ENCODE measurements at places on chromosomes 2 and 18.

DNA sequence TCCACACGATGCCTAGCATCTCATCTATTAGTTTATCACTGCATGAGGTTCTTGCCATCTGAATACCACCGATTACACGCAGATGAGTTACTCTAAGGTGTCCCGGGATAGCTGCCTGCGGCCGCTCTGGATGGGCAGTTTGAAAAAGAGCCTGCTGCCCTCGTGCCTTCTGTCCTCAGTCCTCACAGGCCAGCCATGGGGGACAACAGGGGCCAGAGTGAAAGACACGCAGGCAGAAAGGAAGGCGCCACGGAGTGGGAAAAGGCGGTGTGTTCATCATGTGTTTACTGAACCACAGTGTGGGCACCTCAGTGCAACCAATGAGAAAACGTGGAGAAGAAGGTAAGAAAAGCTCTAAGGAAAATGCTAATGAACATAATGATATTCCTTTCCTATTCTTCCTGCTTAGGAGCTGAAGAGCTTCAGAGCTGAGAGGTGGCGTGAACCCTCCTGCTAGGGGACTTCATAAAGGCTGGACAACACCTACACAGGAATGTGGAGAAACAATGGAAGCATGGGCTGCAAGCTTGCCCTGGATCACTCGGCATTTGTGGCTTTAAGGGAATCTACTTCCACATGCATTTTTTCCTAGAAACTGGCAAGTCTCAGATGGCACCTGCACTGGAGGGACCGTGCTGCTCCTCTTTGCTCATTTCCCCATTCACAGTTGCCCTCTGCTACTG, 50.9 kb downstream of the CABYR start:
- no peak for DNase-seq

- DNase-seq = no peak
Measured at GRCh38 chr2:63432373-63432772, 155.9 kb downstream of the WDPCP start.

GRCh38 chr2:166013878-166014277, 60.3 kb upstream of the TTC21B start:
- DNase-seq = no peak

GRCh38 chr2:118850168-118850900, 2.9 kb upstream of the EN1 start:
- no peak for DNase-seq

GRCh38 chr2:22454826-22455485, 930.0 kb upstream of the KLHL29 start:
- no peak for DNase-seq

GRCh38 chr2:80102026-80102425, 202.5 kb downstream of the LRRTM1 start:
- peak; percentile 97 for DNase-seq

- no peak for DNase-seq
Measured at GRCh38 chr2:6641956-6642355, 223.8 kb downstream of the CMPK2 start.

GRCh38 chr18:66621816-66622576, 18.1 kb upstream of the CDH19 start:
- DNase-seq = no peak

GRCh38 chr2:222903234-222904220, 42.7 kb downstream of the ACSL3 start:
- DNase-seq = no peak

DNA sequence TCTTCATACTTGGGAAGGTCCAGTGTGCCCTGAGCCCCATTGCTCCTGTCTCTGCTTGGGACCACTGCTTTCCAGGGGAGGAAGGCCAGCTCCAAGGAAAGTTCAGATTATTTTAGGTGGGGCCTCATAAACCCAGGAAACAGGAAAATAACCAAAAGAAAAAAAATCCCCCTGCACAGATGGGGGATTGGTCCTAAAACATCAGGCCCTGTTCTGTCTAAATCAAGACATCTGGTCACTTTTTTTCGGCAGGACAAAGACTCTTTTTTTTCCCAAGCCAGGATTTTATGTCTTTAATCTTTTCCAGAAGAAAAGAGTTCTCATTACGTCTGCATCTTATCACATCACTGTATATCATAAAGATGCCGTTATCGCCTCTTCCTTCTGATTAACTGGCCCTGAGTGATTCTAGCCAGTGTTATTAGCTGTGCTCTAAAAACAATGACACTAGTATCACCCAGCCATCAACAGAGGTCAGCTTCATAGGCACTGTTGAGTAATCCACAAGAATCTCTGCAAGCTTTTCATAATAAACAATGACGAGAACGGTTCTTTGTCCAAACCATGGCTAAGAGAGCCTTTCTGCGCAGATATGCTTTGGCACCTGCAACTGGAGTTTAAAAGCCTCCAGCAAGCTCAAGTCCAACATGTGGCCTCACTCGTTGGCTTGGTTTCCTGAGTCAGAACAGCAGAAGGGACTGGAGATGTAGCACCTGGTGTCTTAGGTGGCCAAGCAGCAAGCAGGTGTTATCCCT, 138.2 kb downstream of the VAPA start:
- no peak for DNase-seq

DNA sequence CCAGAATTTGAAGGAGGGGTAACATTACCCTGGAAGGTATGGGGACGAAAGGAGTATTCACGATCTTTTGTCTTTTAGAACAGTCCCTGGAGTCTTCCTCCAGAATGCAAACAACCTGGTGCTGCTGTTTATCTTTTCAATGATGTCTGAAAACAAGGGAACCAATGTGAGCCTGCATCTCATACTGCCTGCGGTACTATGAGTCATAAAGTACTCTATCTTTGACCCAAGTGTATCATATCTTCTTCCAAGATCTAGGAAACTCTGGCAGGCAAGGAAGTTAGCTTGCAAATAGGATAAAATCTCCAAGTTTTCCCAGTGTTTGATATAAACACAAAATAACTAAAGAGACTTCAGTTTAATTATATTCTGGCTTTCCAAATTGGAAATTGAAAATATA, 968.5 kb downstream of the LRP1B start:
- DNase-seq = no peak

- peak; percentile 57 for DNase-seq
Measured at GRCh38 chr2:162025121-162025911, 48.7 kb downstream of the DPP4 start.

- no peak for DNase-seq
Measured at GRCh38 chr18:13141209-13141608, 77.4 kb upstream of the LDLRAD4 start.

GRCh38 chr2:239127513-239127912, 273.3 kb downstream of the HDAC4 start:
- DNase-seq = no peak

DNA sequence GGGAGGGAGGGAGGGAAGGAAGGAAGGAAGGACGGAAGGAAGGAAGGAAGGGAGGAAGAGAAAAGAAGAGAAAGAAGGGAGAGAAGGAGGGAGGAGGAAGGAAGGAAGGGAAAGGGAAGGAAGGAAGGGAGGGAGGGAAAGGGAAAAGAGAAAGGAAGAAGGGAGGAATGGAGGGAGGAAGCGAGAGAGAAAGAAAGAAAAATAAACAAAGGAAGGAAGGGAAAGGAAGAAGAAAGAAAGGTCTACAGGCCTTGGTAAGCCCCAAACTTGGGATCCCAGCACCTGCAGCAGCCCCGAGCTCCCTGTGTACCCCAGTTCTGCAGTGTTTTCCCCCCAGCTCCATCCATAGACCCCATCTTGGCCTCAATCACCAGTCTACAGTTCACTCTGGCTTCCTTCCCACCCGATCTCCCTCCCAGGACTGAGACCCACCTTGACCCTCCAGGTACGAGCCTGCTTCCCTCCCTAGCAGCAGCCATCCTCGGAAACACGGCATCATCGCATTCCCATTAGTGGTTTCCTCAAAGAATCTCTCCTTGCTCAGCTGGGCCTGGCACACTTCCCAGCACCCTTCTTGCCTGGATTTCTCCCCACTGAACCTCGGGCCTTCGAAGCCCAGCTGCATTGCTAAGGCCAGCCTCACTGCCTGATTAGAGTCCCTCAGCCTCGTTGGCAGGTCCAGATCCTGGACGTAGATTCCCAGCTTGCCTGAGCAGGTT, 46.1 kb upstream of the SH3BP4 start:
- no peak for DNase-seq

GRCh38 chr2:20566331-20566730, 84.6 kb downstream of the HS1BP3 start:
- DNase-seq = no peak

GRCh38 chr2:233117811-233118647, 57.9 kb downstream of the INPP5D start:
- no peak for DNase-seq

GRCh38 chr2:107276034-107276433, 390.1 kb upstream of the ST6GAL2 start:
- DNase-seq = peak; percentile 13

GRCh38 chr2:3177891-3178577, 199.6 kb downstream of the EIPR1 start:
- DNase-seq = no peak

DNA sequence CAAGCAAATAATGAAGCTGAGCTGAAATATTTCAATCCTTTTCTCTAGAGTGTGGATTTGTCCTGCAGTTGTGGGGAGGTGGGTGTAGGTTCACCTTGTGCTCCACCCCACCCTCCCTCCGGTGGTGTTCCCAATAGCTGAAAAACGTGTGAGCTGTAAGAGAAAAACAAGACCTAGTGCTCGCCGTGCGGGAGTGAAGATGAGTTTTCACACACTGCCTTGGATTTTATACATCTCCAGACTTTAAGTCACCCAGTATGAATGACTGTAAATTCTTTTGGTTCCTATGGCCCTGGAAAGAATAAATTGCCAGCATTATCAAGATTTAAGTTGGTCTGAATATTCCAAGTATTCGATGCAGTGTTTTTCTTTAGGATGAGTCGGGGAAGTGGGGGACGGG, 1.9 kb upstream of the SOX11 start:
- no peak for DNase-seq

DNA sequence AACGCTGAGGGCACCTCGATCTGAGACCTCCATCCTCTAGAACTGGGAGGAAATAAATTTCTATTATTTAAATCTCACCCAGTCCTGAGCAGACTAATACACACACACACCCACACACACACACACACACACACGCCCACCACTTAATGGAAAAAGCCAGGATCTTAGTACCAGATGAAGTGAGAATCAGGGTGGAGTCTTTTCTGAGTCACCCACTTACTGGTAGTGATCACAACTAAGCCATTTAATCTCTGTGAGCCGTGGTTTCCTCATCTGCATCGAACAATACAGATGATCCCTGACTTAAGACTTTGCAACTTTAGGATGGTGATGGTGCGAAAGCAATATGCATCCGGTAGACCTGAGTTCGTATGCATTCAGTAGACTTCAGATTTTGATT, 18.6 kb downstream of the THNSL2 start:
- no peak for DNase-seq

- DNase-seq = no peak
Measured at GRCh38 chr18:6486764-6487426, 72.2 kb upstream of the L3MBTL4 start.

DNA sequence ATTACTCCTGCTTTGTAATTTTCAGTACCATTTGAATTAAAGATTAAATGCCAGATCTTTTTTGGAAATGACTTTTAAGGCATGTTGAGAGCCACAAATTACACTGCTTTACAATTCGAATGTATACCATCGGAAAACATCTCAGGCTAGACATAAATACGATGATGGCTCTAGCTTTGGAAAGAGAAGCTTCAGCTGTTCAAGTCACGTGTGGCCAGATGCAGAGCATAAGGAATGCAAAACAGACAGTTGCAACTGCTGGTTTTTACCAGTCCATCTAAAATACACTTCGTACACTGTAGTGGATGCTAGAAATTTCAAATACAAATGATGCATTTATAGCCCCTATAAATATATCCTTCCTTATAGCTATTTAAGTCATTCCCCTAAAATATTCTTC, 8.0 kb downstream of the ZNF516 start:
- no peak for DNase-seq

GRCh38 chr2:224507789-224508188, 77.4 kb downstream of the CUL3 start:
- DNase-seq = no peak

DNA sequence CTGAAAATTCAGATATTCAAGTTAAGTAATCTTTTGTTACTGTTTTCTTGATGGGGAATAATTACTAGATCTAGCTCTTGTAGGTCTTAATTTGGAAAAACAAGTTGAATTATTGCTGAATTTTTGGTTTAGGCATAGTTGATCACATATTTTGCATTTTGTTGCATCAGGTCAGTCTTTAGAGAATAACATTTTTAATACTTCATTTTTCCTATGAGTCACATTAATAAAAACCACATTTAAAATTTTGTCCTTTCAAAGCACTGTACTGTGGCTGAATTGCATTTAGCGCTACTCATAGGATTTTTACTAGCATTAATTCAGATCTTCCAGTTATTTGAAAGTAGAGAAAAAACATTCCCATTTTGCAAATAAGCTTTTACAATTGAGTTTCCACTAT, 23.2 kb downstream of the MAP4K4 start:
- no peak for DNase-seq

DNA sequence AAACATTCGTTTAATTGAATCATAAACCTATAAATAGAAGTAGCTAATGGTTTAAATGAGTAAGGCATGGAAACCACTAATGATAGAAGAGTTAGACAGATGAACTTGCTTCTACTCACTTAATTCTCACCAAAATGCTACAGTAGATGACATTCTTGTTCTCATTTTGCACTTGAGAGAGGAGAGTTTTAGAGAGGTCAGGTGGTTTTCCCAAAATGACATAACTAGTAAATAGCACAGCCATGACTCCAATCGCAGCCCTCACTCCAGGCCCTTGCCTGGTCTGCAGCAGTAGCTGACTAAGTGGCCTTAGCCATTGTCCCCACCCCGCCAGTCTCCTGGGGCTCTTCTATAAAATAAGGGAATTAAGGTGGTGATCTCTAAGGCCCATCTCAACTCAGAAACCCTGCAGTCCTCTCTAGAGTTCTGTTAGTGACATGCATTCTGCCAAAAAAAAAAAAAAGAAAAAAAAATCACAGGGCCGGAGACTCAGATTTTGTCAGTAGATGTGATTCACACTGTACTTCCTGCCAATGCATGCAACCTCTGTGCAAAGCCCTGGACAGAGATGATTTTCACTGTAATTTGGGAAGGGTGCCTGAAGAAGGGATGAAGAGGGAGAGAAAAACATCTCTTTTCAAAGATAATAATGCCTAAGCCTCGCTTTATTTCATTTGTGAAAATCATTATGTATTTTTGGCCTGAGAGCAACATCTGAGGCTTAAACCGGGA, 221.8 kb downstream of the ANAPC1 start:
- peak; percentile 65 for DNase-seq

DNA sequence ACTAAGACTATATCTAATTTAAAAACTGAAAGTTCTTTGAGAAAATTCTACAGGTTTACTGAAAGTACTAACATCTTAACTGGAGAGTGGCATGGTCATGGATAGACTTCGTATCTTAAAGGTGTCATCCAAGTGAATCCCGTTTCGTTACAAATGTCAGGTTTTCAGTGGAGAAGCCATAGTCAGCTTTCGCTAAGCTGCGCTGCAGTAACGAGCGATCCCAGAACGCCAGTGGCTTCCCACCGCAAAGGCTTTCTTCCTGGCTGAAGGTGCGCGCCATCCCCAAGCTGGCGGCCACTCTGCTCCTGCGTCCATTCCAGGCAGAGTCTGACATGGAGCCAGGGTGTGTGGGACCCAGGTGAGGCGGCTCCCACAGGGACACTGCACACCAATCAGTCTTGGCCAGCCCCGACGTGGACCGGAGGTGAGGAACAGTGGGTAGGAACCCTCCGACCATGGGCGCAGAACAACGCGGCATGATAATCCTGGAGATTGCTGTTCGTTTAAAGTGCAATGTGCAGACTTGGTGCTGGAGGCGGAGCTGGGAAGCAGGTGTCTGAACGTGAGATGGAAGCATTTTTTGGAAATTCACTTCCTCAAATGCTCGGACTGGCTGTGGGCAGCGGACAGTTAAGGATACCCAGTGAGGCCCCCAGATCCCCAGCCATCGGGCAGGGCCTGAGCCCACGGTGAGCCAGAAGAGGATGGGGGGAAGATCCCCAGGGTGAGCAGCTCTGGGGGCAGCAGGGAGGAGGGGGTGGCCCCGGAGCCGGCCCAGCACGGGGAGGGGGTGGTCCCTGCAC, 27.8 kb upstream of the KCNG2 start:
- no peak for DNase-seq

Data from HS-5 (cell line).